Cortex of kidney (tissue), 1 donor: ENCODE measurements at places on chromosomes 3 and 15.

DNA sequence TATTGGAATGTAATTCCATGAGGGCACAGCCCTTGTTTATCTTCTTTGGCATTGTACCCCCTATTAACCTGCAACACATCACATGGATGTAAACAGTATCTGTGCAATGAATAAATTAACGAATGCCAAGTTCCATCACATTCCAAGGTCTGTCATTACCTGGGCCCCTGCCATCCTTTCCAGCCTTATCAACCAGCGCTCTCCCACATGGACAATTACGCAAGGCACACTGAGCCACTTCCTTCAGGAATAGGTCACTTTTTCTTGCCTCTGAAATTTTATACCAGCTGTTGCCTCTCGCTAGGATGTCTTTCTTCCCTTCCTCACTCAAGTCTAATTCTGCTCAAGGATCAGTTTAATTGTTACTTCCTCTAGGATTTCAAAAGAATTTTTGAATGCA lies 1051.8 kb upstream of the CFAP20DC start:
- no peak for DNase-seq

- DNase-seq: no peak
Observed at GRCh38 chr3:194075088-194075615, 60.8 kb upstream of the HES1 start.

- DNase-seq: no peak
Observed at GRCh38 chr3:45134758-45135521, 11.2 kb downstream of the CDCP1 start.

GRCh38 chr3:81955878-81956277 lies 194.4 kb upstream of the GBE1 start:
- DNase-seq: no peak

DNA sequence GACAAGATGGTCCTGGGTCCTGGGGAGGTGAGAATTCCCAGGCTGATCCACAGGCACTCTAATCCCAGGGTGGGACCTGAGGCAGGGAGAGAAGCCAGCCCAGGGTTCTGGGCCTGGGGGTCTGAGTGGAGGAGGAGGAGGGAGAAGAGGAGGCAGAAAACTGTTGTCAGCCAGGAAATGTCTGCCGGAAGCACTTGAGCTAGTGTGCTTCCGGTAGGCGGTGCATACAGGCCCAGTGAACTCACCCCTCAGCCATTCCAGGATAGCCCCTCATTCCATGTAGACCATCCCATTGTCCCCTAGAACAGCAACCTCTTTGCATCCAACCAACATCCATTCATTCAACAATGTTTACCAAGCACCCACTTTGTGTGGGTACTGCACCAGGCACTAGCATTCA lies 47.9 kb upstream of the LCTL start:
- no peak for DNase-seq

GRCh38 chr3:142915636-142916035 lies 26.8 kb upstream of the PCOLCE2 start:
- no peak for DNase-seq

GRCh38 chr3:40516201-40516600 lies 8.6 kb upstream of the ZNF621 start:
- DNase-seq: no peak

DNA sequence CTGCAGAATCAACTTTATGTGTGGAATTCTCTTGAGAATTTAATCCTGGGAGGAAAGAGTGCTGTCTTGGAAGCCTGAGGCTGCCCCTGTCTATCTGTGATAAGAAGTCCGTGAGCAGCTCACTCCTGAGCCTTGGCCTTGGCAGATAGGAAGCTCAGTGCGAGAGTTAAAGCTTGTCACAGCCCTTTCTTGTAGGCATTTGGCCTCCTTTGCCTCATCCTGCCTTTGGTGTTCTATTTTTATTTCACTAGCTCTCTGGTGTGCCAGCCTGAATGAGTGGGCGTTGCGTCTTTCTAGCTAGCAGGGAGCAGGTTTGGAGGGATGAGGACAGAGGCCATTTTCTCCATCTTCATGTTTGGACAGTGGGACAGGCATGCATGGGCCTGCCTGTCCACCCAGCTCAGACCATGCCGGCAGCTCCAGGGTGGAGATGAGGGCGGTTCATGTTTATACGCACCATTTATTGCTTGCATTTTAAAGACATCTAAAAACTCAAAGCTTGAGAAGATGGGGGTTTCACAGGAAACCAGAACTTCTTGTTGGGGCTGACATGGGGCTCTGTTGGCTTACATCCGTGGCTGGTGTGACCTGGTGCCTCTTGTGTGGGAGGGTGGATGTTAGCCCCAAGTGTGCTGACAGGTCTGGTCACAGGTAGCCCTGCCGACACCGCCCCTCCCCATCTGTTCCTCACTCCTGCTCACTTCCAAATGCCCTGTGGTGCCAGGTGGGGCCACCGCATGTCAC lies 29.8 kb downstream of the IRAK2 start:
- no peak for DNase-seq

DNA sequence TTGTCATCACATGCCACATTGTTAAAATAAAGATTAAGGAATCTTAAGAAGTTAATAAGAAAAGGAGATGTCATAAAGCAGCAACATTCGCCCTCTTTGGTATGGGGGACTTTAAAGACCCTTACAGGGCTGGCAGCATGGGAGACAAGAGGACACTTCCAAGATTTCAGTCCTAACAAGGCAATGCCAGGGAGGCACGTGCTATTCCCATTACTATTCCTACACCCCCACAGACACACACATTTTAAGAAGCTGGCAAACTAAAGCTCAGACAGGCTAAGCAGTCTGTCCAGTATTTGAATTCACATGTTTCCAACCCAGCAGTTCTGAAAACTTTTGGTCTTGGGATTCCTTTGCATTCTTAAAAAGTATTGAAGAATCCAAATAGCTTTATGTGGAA lies 80.8 kb downstream of the WDR49 start:
- DNase-seq: no peak

DNA sequence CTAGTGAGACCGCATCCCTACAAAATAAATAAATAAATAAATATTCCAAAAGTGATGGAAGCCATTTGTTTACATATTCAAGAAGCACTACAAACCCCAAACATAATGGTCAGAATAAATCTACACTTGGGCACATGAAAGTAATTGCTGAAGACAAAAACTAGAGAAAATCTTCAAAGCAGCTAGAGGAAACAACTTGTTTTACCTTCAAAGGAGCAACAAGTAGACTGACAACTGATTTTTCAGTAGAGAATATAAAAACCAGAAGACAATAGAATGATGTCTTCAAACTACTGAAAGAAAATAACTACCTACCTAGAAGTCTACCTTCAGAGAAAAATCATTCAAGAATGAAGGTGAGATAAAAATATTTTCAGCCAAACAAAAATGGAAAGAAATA lies 89.4 kb downstream of the TPRA1 start:
- no peak for DNase-seq

DNA sequence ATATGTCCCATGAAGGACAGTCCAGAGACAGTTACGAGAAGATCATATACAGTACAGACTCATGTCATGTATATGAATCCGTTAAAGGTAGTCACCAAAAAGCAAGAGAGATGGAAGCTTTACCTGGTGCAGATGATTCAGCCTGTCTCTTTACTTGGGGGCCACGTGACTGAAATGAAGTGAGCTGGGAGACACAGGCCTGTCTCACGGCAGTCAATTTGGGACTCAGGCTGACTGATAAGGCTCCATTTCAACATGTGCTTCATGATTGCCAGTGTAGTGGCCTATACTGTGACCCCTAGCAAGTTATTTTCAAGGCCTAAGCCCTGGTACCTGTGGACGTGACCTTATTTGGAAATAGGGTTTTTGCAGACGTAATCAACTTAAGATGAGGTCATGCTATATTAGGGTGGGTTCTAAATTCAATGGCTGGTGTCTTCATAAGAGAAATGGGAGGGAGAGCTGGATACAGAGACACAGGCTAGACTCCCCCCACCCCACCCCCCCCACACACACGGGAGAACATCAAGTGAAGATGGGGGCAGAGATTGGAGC lies 3.0 kb upstream of the PROK2 start:
- DNase-seq: no peak

GRCh38 chr3:134840459-134840858 lies 45.4 kb downstream of the EPHB1 start:
- DNase-seq: no peak

DNA sequence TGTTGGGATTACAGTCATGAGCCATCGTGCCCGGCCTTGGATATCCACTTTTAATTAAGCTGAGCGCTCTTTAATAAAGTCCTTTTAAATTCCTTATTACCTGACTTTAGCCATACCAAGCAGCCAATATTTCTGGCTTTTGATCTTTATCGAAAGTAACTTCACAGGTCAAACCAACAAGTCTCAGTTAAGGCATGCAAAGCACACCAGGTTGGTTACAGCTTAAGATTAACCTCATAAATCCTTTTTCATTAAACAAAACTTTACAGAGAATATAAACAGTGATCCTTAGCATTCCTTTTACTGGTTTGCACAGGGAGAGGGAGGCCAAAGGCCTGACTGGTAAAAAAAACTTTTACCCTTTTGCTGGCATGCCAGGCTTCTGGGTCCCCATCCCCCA lies 17.7 kb downstream of the ZNF662 start:
- no peak for DNase-seq

- DNase-seq: no peak
Observed at GRCh38 chr3:68441054-68441453, 491.3 kb downstream of the TAFA4 start.

GRCh38 chr3:182469086-182469485 lies 324.2 kb upstream of the ATP11B start:
- no peak for DNase-seq

DNA sequence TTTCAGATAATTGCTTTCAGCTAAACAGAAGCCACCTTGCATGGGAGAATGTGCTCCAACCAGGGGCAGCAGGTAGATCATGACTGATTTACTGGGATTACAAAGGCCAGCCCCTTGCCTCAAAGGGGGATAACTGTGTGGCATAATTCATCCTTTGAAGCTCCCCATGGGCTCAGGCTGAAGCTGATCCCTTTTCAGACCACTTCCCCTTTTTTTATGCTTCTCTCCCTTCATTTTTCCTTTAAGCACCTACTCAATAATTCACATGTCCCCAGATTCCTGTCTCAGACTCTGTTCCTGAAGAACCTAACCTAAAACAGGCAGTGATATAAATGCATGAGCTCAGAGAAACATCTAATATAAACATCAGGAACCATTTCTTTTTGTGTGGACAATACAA lies 8.2 kb upstream of the MYRIP start:
- no peak for DNase-seq

DNA sequence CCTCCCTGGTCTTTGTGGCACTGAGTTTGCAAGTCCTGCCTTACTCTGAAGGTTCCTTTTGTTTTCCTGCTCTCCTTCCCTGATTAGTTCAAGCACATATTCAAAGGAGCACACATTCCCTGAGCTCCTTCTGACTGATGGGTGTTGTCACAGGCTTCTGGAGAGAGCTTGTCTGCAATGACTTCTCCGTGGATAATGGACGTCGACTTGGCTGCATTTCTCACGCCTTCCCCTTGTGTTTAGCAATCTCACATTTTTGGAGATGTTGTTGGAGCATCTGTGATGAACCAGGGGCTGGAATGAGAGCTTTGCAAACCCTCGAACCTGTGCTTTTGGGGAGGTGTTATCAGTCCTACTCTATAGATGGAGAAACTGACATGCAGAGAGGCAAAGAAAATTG lies 375.4 kb upstream of the PROK2 start:
- no peak for DNase-seq

GRCh38 chr3:14847613-14848541 lies 29.1 kb downstream of the FGD5 start:
- no peak for DNase-seq

- no peak for DNase-seq
Observed at GRCh38 chr15:45795440-45796069, 160.7 kb downstream of the SQOR start.

DNA sequence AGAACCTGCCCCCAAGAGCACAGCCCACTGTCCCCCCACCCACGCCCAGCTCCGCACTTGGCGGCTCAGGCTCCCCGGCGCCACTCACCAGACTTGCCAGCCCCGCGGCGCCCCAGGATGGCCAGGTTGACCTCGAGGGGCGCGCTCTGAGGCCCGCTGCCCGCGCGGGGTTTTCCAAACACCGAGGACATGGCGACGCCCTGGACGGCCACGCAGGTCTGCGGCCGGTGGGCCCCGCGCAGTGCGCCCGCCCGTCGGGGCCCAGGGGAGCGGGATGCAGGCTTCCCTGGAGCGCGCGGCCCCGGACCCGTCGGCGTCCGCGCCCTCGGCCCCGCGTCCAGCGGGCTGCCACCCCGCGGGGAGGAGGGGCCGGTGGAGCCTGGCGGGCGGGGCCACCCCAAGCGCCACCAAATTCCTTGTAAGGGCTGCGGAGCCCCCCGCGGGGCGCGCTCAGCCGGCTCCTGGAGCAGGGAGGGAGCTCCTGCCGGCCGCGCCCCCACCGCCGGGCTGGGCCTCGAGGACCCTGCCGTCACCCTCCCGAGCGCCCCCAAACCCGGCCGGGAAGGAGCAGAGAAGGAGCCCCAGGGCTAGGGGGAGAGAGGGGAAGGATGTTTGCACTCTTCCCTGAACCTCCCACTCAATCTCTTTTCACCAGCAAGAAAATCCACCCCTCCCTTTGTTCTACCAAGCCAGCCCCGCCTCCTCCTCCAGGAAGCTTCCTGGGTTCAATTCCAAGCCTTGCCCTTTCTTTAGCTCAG lies at the start of gene RASL12:
RASL12 (minus strand) TSS at position 347 of the 758 bp plus-strand sequence; CDS start at position 191, 156 bp downstream.
- no peak for DNase-seq

- DNase-seq: no peak
Observed at GRCh38 chr3:178507507-178508442, 28.5 kb upstream of the KCNMB2 start.

DNA sequence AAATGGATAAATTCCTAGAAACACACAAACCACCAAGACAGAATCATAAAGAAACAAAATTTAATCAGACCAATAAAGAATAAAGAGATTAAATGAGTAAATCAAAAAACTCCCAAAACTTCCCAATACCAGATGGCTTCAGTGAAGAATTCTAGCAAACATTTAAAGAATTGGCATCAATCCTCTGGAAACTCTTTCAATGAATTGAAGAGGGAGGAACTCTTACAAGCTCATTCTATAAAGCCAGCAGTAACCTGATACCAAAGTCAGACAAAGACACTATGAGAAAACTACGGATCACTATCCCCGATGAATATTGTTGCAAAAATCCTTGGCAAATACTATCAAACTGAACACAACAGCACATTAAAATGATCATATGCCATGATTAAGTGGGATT lies 81.9 kb upstream of the SLCO2A1 start:
- no peak for DNase-seq

- no peak for DNase-seq
Observed at GRCh38 chr15:43187544-43188155, 2.4 kb downstream of the CCNDBP1 start.

GRCh38 chr3:128179484-128179819 lies 26.2 kb downstream of the EEFSEC start:
- no peak for DNase-seq

GRCh38 chr15:93044301-93045190 lies 44.5 kb downstream of the RGMA start:
- no peak for DNase-seq

DNA sequence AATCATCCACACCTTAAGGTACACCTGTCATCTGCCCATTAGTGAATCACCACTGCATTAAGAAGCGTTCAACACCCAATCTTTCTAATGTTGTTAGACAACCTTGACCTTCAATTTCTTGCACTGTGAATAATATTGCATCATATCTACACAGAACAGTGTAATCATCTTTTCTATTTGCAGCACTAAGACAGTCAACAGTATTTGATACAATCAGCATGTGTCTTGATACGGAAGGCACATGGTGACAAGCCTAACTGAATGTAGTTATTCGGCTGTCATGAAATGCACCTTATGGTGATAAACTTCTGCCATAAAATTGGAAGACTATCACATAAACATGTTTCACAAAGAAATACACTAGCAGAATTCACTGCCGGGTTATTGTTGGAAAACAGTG lies 253.9 kb upstream of the THRB start:
- no peak for DNase-seq

- DNase-seq: no peak
Observed at GRCh38 chr3:54303517-54304375, 181.4 kb downstream of the CACNA2D3 start.

- DNase-seq: no peak
Observed at GRCh38 chr3:179672918-179673317, 20.1 kb downstream of the USP13 start.
